ENCODE measurements at places on chromosomes 3 and 15.

DNA sequence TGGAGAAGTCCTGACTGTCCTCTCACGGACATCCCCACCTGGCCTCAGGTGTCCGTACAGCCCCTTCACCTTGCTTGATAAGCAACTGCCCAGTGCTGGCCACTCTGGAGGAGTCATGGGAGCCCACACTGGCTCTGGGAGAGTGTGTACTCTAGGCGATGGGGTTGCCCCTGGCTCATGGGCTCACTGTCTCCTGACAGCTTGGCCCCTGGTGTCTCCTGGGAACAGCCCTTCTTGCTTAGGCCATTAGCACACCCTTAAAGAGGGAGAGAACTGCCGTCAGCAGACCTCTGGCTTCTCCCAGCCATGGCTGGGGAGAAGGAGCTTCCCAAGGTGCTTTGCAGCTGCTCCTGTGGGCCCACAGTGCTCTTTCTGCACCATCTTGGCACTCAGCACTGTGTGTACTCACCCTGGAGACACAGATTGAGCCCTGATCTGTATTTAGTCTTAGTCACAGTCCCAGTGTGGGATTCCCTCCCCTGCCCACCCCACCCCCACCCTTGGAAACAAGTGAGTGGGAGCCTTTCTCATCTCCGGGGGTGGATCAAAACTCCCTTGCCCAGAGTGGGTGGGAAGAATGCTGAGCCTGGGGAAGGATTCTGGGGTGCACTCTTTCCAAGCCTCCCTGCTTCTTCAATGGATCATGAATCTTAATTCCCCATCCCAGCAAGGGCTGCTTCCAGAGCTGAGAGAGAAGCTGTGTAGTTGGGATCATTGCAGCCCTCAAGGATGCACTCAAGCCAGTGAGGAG is 83.5 kb upstream of the ADPGK start:
- no peak for DNase-seq

DNA sequence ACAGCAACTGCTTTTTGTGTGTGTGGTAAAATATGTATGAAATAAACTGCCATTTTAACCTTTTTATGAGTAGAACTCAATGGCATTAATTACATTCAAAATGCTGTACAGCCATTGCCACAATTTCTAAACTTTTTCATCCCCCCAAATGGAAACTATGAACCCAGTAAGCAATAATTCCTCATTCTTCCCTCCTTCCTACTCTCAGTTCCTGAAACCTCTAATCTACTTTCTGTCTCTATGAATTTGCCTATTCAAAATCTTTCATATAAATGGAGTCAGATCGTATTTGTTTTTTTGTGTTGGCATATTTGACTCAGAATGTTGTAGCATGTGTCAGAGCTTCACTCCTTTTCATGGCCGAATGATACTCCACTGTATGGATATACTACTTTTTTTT is 5.3 kb upstream of the BLM start:
- DNase-seq, result no peak

GRCh38 chr3:63607716-63608115 is 44.8 kb upstream of the SNTN start:
- no peak for DNase-seq

GRCh38 chr15:64991536-64992135 is 1.9 kb upstream of the SPG21 start:
- no peak for DNase-seq
